ENCODE measurements at places on chromosomes 5 and 9.

- DNase-seq = no peak
These were observed 55.2 kb downstream of the GLDC start for GRCh38 chr9:6590334-6590733.

DNA sequence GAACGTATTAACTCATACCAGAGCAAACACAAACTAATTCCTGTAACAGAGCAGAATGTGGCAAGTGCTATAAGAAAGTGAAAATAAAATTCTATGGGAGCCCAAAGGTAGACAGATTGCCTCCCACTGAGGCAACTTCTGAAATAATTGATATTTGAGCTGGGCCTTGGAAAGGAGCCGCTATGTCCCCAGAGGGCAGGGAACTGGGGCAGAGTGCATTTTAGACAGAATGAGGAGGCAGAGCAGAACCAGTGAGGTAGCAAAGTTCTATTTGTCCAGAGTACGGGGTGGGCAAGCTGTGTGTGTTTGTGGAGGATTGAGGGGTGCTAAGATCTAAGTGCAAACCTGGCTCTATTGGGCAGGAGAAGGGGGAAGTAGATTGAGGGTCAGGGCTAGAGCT, 19.8 kb downstream of the CDO1 start:
- DNase-seq = no peak

DNA sequence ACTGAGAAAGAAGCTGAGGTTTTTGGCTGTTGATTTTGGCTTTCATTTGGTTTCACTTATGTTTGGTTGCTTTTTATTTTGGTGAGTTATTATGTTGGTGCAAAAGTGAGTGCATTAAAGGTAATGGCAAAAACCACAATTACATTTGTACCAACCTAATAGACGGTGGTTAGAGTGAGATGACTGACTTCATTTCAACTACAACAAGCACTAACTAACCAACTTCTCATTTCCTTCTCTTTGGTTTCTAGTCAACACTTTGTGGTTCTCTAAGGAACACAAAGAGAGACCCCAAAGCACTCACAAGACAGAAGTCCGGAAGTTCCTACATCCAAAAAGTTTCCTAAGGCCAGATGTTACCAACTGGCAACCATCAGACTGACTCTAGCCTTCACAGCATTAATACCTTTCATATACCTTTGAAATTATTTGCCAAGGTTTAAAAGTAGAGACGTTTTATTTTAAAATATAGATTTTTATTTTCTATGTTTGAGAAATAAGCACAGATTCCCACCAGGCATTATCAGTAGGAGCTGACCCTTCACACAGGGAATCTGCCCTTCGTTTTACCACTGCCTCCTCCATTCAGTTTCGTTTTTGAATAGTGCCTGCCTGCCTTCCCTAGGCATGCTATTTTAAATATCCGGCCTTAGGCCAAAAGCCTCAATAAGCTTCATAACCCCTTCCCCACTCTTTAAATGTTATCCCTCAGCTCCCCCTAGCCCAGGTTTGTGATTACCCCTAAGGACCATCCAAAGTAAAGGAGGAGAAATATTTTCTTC, 301.1 kb upstream of the PTGER4 start:
- no peak for DNase-seq

DNA sequence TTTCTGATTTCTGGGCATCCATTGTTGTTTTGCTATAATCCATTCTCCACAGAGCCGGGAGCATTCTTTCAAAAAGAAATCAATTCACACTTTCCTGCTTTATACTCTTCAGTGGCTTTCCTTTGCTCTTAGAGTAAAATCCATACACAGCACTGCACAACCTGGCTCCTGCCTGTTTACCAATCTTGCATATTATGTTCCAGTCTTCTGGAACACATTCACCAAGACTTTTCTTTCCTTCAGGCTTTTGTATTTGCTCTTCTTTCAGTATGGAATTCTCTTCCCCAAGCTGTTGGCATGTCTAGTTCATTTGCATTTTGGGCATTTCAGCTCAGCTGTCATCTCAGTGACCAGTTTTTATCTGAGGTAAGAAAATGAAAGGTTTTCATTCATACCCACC, 6.3 kb downstream of the RFESD start:
- no peak for DNase-seq

GRCh38 chr5:52956915-52957747, 32.0 kb upstream of the ITGA2 start:
- no peak for DNase-seq

- DNase-seq = no peak
These were observed 274.4 kb downstream of the CSNK1G3 start for GRCh38 chr5:123786411-123786810.

DNA sequence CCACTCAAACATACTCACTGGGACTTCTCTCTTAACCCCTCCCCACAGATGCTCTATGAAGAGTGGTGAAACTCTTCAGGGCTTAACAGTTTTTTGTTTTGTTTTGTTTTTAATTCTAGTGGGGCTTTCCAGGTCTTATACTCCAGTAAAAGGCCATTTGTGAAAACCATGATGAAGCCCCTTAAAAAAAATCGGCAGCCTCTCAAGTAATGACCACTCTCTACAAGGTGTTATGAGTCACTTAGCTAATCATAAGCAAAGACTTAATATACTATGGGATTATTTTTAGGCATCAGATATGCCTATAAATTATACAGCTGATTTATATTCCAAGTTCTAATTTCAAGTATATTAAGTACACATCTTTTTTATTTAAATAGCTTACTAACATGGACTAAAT, 607.9 kb downstream of the RAB3C start:
- no peak for DNase-seq

DNA sequence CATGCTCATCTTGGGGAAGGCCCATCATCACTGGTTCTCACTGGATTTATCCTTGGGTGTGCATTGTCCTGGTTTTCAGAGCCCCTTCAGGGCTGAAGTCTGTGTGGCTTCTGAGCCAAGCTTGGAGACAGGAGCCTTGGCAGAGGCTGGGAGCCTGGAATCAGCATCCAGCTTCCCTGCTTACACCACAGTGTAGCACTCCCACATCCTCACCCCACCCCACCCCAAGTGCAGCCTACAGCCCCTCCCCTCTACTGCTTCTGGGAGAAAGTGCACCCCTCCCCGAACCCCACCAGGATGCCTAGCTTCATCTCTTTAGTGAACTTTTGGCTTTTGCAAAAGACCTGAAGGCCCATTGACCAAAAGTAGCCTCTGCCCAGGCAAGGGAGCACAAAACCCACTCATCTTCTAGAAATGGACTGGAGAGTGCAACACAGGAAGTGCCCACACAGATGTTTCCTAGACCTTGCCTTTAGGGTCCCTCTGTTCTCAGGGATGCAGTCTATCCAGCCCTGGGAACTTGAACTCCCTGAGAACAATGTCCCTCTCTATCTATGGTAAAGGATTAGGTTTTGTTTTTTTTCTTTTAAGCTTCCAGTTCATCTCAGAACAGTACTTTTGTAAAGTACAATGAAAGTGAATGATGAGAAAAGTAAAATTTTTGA, 189.7 kb downstream of the PALM2AKAP2 start:
- no peak for DNase-seq

GRCh38 chr9:93594041-93594756, 17.8 kb downstream of the PHF2 start:
- no peak for DNase-seq

DNA sequence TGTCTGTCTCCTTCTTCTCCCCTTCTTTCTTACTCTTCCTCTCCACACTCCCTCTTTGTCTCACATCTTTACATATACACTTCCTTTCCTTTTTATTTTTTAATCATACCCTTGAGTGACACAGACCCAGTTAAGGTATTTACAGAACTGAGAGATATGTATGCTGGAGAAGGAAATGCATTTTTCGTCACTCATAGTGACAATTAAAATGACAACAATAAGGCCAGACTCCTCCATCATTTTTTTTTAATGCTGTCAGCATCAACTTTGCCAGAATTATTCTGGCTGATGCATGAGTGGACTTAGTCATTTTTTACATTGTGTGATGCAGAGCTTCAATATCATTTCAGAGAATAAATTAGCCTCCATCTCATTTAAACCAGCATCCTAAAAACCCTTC, 272.9 kb downstream of the TMEM38B start:
- DNase-seq = no peak

DNA sequence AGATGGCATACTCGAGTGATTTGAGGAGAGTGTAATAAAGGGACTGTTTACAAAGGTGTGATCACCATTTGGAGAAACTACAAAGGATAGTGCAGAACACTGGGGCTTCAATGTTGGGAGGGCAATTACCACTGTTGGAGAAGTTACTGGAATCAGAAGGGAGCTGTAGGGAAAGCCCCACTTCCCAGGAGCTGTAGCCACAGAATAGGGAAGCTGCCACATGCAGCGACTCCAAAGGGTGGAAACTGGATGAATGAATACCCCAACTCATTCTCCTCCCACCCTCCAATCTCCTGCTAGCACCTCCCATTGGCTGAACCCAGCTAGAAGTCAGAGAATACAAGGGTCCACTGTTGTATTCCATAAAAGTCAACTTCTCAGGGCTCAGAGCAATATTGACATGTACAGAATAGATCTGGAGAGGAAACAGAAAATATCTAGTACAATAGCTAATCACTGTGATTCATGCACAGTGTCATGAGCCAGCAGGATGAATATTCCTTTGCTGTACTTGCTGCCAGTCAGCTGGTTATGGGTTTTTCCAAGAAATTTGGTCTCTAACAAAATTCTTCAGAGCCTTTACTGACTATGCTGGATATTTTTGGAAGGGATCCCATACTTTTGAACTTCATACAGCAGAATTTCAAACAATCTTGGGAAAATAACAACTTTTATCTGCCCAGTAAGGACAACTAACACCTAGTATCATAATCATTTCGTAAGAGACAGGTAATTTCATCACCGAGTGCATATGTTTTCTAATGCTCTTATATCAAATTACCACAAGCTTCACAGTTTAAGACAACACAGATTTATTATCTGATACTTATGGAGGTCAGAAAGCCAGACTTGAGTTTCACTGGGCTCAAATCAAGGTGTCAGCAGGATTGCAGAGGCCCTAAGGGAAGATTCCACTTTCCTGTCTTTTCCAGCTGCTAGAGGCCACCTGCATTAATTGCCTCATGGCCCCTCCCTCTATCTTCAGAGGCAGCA, 39.6 kb downstream of the PDCD1LG2 start:
- DNase-seq = no peak

All from muscle of arm (tissue), 14 donors.